ENCODE measurements at places on chromosomes 7 and 10. TPM values are rescaled to one million over a fixed set of nuclear protein-coding genes. Genes with fewer than 3 reads are reported as not detected.

The CCAR1 gene
- total RNA-seq, result 121 TPM

The AKR1C3 gene
- 0.44 TPM for total RNA-seq

The FLNC gene
- 0.07 TPM for total RNA-seq

The THNSL1 gene
- total RNA-seq, result 6.0 TPM

The PDE1C gene
- total RNA-seq, result not detected
